Activated T-cell treated with anti-CD3 and anti-CD28 coated beads, Interleukin-2, amount 50 U/mL, for 72 hours (primary cell): ENCODE measurements at places on chromosomes 6 and 20. TPM values are rescaled to one million over a fixed set of nuclear protein-coding genes. Genes with fewer than 3 reads are reported as not detected.

The RNGTT gene
- total RNA-seq: 18.2 TPM

The NFKBIL1 gene
- 28.0 TPM for total RNA-seq

The PXMP4 gene
- 16.9 TPM for total RNA-seq

The SRMS gene
- not detected for total RNA-seq

The MAS1 gene
- total RNA-seq: not detected

The TRIM26 gene
- total RNA-seq: 92.7 TPM

The C6orf163 gene
- 2.0 TPM for total RNA-seq

The CST4 gene
- not detected for total RNA-seq

The PKIB gene
- 2.0 TPM for total RNA-seq

The ACTL10 gene
- 1.8 TPM for total RNA-seq

The SLC26A8 gene
- not detected for total RNA-seq

The HDGFL1 gene
- total RNA-seq: not detected

The OR2J3 gene
- total RNA-seq: not detected

The NRM gene
- 29.6 TPM for total RNA-seq

The TAF4 gene
- 21.5 TPM for total RNA-seq

The ARMC2 gene
- total RNA-seq: 2.2 TPM

The TMEM181 gene
- total RNA-seq: 14.1 TPM

The TMC2 gene
- total RNA-seq: not detected

The OPRM1 gene
- not detected for total RNA-seq

The FERMT1 gene
- 0.34 TPM for total RNA-seq

The ESR1 gene
- 0.07 TPM for total RNA-seq
